ENCODE measurements at places on chromosomes 3 and 15.

DNA sequence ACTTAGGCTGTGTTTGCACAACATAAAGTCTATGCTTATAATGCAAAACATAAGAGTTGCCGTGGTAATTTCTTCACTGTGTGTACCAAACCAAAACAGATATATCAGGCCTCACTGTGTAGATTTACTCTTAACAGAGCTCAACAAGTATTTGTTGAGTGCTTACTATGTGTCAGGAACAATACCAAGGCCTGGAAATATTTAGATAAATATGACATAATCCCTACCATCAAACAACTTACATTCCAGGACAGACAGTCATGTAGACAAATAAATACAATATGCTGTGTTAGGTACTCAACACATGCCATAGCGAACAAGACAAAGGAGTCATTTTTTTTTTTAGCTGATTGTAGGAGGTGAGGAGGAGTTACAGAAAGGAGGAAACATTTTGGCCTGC, 554.0 kb downstream of the NSUN3 start:
- no peak for DNase-seq

GRCh38 chr3:194773216-194773615, 87.5 kb downstream of the FAM43A start:
- peak; percentile 13 for DNase-seq

DNA sequence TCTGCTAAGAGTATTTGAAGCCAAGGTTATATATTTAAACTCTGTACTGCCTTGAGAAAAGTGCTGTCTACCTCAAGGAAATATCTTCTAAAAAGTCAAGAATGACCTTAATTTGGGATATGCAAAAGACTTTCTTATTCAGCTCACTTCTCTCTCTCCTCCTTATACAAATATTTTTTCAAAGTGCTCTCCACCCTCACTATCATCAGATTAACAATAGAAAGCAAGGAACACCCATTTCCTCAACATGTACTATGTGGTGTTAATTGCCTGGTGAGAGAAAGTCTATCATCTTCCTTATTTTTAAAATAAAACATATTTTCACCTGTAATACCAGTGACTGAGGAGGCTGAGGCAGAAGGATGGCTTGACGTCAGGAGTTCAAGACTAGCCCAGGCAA, 44.4 kb upstream of the RSL24D1 start:
- DNase-seq: no peak

- no peak for DNase-seq
Observed at GRCh38 chr15:64717735-64718495, 57.5 kb downstream of the RBPMS2 start.

DNA sequence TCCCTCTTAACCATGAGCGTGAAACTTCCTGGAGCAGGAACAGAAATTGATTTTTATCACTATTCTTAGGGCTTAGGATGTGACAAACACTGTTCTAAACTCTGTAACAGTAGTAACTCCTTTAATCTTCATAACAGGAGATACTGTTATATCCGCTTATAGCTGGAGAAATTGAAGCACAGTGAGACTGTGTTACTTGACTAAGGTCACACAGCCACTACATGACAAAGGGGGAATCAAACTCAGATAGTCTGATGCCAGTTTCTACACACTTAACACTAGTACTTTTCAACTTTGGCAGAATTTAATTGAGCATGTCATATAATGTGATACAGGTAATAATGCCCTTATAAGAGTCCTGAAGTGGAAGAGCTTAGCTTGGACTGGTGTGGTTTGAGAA, 800 bp upstream of the TARS3 start:
- DNase-seq: no peak

- DNase-seq: peak; percentile 78
Observed at GRCh38 chr15:88543065-88543776, 3.3 kb downstream of the DET1 start.

DNA sequence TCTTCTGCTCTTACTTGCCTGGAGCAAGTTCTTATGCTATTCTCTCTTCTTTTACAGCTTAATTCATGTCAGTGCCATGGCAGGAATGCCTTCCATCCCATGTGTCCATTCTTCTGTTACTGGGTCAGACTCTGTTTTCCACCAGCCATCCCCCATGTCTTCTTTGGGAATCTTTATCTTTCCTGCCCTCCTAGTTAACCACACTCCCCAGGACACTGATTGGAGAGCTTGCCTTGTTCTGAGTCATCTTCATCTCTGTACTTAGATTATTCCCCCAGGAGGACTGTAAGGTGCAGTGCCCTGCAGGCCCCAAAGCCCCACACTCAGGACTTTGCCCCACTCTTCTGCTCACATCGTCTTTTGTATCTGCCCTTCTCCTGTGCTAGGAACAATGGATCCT, 3.6 kb downstream of the ABHD17C start:
- DNase-seq: no peak

DNA sequence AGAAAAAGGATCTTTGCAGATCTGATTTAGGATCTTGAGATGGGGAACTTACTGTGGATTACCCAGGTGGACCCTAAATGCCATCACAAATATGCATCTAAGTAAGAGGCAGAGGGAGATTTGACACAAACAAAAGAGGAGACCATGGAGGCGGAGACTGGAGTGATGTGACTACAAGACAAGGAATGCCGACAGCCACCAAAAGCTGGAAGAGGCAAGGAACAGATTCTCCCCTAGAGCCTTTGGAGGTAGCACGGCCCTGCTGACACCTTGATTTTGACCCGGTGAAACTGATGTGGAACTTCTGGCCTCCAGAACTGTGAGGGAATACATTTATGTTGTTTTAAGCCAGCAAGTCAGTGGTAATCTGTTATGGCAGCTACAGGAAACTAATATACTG, 44.0 kb downstream of the GASK1A start:
- DNase-seq: peak; percentile 59

GRCh38 chr3:126782536-126782935, 78.5 kb downstream of the CHCHD6 start:
- DNase-seq: peak; percentile 87

GRCh38 chr15:69328739-69329138, 30.0 kb downstream of the PAQR5 start:
- DNase-seq: no peak

GRCh38 chr15:50857763-50858162, 50.7 kb upstream of the AP4E1 start:
- DNase-seq: peak; percentile 55

- DNase-seq: no peak
Observed at GRCh38 chr15:27268923-27269322, 297.9 kb downstream of the GABRG3 start.

- peak; percentile 89 for DNase-seq
Observed at GRCh38 chr15:67067930-67068551, 2.6 kb downstream of the SMAD3 start.
